ENCODE measurements at places on chromosomes 6 and 20.

- DNase-seq = no peak
Measured at GRCh38 chr20:59469267-59470252, 134.8 kb upstream of the PHACTR3 start.

GRCh38 chr20:48711696-48712464, 115.9 kb downstream of the PREX1 start:
- DNase-seq = no peak

GRCh38 chr20:58294497-58295455, 14.7 kb upstream of the RAB22A start:
- DNase-seq = no peak

- no peak for DNase-seq
Measured at GRCh38 chr20:33753763-33754162, 22.0 kb downstream of the ZNF341 start.

- DNase-seq = no peak
Measured at GRCh38 chr6:170159022-170159965, 131.6 kb downstream of the DLL1 start.
